Myocyte (in vitro differentiated cells): ENCODE measurements at places on chromosomes 7 and 10. TPM values are rescaled to one million over a fixed set of nuclear protein-coding genes. Genes with fewer than 3 reads are reported as not detected.

CARD11 gene
- total RNA-seq, result not detected in 2 replicates

AGR2 gene
- not detected in 2 replicates for total RNA-seq

SHTN1 gene
- 3.2 and 3.6 TPM in 2 replicates for total RNA-seq

PHKG1 gene
- 35.2 and 57.5 TPM in 2 replicates for total RNA-seq

GIMAP2 gene
- 2.1 and 2.2 TPM in 2 replicates for total RNA-seq

RASA4 gene
- 26.5 and 28.4 TPM in 2 replicates for total RNA-seq

ZNF425 gene
- total RNA-seq, result 3.6 and 6.7 TPM in 2 replicates

PRR15 gene
- not detected in 2 replicates for total RNA-seq

CYP2W1 gene
- total RNA-seq, result not detected in 2 replicates

SUFU gene
- 3.1 and 4.0 TPM in 2 replicates for total RNA-seq

SPDYE2 gene
- total RNA-seq, result not detected in 2 replicates

TFAM gene
- 17.7 and 22.1 TPM in 2 replicates for total RNA-seq

ASB4 gene
- 0.35 TPM in 1 of 2 replicates, not detected in the other for total RNA-seq

PRKAG2 gene
- total RNA-seq, result 13.5 and 22.6 TPM in 2 replicates

BHLHA15 gene
- not detected in 2 replicates for total RNA-seq

ANKRD7 gene
- 2.8 and 3.4 TPM in 2 replicates for total RNA-seq

CPVL gene
- 0.47 and 0.62 TPM in 2 replicates for total RNA-seq

LBX1 gene
- total RNA-seq, result 11.7 and 14.1 TPM in 2 replicates

ABCC2 gene
- total RNA-seq, result 0.05 and 0.32 TPM in 2 replicates

LIPM gene
- total RNA-seq, result not detected in 2 replicates

ADAMTS14 gene
- total RNA-seq, result 7.1 and 7.5 TPM in 2 replicates

TFEC gene
- total RNA-seq, result 0.26 TPM in 1 of 2 replicates, not detected in the other
